ENCODE measurements at places on chromosomes 2 and 18. TPM values are rescaled to one million over a fixed set of nuclear protein-coding genes. Genes with fewer than 3 reads are reported as not detected.

ACOXL gene
- 0.18 TPM for total RNA-seq

ZNF521 gene
- 130 TPM for total RNA-seq

MC5R gene
- 3.4 TPM for total RNA-seq

NGEF gene
- 12.2 TPM for total RNA-seq

MERTK gene
- 6.4 TPM for total RNA-seq

CNGA3 gene
- total RNA-seq, result 3.0 TPM

ASXL3 gene
- total RNA-seq, result 98.8 TPM

SP5 gene
- 17.5 TPM for total RNA-seq

FOSL2 gene
- total RNA-seq, result 5.8 TPM

LHCGR gene
- 1.5 TPM for total RNA-seq

ALPI gene
- not detected for total RNA-seq

CXCR2 gene
- total RNA-seq, result not detected

MAL gene
- not detected for total RNA-seq

SH3RF3 gene
- 3.5 TPM for total RNA-seq

LRATD1 gene
- 17.2 TPM for total RNA-seq

EN1 gene
- 5.4 TPM for total RNA-seq

ACKR3 gene
- 10.3 TPM for total RNA-seq

ODC1 gene
- 104 TPM for total RNA-seq

Data from cerebellum (tissue), 4 donors.